Stimulated activated CD8-positive, alpha-beta memory T cell treated with anti-CD3 and anti-CD28 coated beads, Interleukin-2, amount 100 ng/mL, for 1 hour (primary cell): ENCODE measurements at places on chromosomes 1 and 21.

- no peak for DNase-seq
These were observed 27.8 kb upstream of the STUM start for GRCh38 chr1:226520640-226521355.

DNA sequence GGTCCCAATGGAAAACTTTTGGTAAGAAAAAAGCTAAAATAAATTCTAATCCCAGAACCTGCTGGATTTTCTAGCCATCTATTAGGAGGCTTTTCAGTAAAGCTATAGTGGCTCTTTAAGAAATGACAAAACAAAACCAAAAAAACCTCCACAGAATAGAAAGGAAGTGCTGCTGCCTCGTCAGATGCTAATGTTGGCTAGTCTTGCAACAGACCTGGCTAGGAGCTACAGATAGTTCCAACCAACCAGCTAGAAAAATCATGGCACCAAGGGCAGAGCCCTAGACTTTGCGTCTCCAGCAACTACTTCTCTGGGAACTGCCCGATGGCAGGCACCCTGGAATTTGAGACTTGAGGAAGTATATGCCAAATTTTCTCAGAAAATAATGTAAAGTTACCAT lies 7.6 kb downstream of the CD101 start:
- no peak for DNase-seq

GRCh38 chr21:33931799-33932390 lies 16.3 kb upstream of the ATP5PO start:
- no peak for DNase-seq

- DNase-seq = no peak
These were observed at the start of gene RGS4 for GRCh38 chr1:163069142-163069541. Gene RGS4 (plus strand): TSS chr1:163069361. CDS start chr1:163069485, 124 bp downstream.

DNA sequence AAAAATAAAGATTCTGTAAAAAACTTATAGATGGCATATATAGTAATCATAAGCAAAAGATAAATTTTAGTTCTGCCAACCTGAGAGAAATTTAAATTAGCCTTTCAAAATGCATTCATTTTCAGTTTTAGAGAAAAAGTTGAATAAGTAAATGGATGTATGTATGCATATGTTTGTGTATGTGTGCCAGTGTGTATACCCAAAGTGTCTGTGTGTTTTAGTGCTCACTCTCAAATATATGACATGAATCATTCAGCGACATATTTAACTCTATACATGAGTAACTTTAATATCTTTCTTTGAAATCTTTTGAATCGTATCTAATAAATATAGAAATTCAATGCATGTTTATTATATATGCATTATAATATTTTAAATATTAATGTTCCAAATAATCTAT lies 274.5 kb downstream of the SRGAP2C start:
- DNase-seq = no peak

- DNase-seq = no peak
These were observed 57.2 kb downstream of the CD46 start for GRCh38 chr1:207808911-207809555.

DNA sequence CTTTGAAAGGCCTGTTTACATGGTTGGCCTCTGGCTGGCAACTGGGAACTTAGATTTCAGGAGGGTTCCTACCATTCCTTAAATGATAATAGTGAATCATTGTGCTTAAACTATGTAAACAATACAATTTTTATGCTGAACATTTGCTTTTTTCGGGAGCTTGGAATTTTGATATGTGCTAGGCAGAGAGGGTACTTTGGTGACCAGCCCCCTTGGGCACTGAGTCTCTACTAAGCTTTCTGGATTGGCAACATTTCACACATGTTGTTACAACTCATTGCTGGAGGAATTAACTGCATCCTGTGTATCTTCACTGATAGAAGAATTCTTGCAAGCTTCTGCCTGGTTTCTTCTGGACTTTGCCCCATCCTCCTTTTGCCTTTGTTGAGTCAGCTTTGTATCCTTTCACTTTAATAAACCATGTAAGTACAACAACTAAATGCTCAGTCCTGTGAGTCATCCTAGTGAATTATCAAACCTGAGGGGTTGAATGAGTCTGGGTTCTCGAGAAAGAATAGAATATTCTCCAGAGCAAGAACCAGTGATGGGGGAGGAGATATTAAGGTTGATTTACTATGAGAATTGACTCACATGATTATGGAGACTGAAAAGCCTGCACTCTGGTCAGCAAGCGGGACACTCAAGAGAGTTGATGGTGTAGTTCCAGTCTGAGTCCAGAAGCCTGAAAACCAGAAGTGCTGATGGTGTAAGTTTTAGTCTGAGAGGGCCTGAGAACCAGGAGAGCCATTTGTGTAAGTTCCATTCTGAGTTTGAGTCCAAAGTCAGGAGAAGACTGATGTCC lies 3.1 kb upstream of the SLC16A4 start:
- DNase-seq = no peak

DNA sequence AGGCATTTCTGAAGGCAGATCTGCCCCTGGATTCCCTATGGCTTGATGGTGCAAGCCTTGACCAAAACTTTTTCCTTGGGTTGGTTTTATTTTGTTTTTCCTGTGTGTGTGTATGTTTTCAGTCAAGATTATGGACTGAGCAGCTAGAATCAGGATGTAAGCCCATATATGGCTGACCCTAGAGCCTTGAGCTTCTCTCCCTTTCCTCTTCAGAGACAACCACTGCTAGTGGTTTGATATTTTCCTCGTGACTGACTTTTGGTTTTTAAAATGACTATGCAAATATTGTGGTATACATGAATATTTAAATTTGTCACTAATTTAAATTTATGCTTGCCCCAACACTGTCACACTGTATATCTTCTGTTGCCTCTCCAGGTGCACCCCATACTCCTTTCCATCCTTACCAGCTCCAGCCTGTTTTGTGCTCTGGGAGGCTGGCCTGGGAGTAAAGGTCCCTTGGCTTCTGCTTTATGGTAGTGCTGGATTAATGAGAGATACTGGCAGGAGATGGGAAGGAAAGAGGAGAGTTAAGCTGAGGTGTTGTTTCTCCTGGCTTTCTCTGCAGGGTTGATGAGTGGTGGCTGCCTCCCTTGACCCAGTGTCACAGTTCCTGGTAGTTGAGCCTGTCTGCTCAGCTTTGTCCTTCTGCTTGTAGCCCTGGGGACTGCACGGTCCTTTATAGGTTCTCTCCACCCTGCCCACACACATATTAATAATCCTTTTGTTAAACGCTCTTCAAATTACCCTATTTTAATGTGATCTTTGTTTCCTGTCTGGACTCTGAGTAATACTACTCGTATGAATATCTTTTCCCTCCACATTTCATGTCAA lies 44.4 kb downstream of the RWDD3 start:
- no peak for DNase-seq

- no peak for DNase-seq
These were observed 11.2 kb upstream of the HYI start for GRCh38 chr1:43464681-43465504.

- no peak for DNase-seq
These were observed 2.8 kb downstream of the DYRK1A start for GRCh38 chr21:37369307-37369854.

DNA sequence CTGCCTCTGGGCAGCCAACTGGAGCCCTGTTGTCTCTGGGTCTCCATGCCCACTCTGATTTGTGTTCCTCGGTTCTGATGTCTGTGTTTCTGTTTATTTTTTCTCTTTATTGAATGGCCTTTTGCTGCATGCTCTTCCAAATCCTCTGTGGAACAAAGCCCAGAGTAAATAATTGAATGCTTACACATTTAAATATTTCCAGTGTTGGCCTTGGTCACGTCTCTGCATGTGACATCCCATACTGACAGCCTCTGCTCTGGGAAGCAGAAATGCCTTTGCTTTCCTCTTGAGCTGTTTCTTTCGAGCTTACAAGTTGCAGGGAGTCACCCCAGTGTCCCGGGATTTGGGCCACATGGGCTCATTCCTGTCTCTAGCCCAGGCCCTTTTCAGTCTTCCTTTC lies 267.9 kb downstream of the PTPRU start:
- DNase-seq = no peak

- no peak for DNase-seq
These were observed 57.1 kb upstream of the ATP1B1 start for GRCh38 chr1:169049258-169049938.

- no peak for DNase-seq
These were observed 607 bp upstream of the FAAH start for GRCh38 chr1:46393510-46393909.
